ENCODE measurements at places on chromosomes 4 and X.

- DNase-seq: no peak
These were observed 1511.1 kb downstream of the TECRL start for GRCh38 chr4:62898115-62898514.

DNA sequence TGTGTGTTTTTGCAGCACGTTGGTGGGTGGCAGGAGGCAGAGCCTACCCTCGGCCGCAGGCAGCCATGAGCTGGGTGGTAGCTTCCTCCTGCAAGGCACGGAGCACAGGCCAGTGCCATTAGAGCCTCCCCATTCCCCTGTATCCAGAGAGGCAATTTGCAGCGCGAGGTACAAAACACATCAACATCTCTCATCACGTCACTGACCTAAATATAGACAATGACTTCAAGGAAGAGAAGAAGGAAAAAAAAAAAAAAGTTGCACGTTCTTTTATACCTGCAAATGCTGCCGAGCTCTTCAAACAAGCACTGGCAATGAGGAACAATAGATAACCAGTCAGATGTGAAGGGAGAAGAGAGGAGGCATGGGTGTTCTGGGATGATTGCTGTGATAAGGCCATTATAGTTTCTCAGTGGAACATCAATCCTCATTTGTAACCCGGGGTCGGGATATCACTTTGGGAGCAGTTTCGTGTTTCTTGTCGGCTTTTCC is 159.9 kb downstream of the MGST2 start:
- no peak for DNase-seq

- DNase-seq: no peak
These were observed 34.3 kb upstream of the HTRA3 start for GRCh38 chr4:8235224-8235623.

GRCh38 chrX:124015721-124016120 is 54.2 kb downstream of the STAG2 start:
- no peak for DNase-seq

DNA sequence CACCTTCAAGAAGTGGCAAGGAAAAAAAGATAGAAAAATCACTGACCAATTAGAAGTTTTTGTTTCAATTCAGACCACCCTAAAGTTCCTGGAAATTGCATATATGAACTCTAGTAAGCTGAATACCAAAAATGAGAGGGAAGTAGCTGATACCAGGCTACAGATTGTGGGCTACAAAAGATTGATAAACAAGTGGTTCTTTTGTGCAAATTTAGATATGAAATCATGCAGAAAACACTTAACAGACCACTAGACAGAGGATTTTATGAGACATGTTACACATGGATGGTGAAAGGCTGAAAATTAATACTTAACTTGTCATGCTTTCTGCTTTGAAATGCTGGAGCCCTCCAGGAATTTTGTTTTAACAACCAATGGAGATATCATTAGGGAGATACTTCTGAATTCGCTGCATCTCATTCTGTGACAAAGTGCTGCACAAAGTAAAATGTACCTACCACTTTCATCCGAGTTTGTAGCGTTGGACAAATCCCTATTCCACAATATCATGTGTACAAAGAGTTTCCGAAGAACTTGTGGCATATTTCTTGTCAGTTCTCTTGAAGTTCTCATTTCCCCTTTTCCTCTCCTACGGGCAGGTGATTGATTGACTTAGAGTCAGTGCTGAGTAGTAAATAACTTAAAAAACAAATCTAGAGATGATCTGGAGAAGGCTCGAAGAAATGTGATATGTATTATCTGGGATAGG is 235.0 kb downstream of the PALLD start:
- DNase-seq: no peak

DNA sequence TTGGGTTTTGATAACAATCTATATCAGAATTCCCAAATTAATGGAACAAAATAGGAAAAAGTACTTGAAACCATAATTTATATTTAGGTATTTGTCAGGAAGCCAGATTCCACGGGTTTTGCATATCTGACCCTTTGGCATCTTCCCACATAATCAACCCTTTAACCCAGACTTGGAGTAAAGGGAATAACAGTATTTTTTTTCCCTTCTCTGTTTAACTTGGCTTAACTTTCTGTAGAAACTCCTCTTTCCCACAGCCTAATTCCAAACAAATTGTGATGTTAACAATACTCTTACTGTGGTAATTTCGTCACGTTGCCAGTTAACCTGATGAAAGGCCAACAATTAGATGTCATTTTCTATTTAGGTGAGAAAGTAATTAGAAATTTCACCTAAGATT is 49.4 kb upstream of the GUCY1A1 start:
- DNase-seq: peak; percentile 40

- DNase-seq: no peak
These were observed 686.6 kb upstream of the PABPC4L start for GRCh38 chr4:134888156-134888555.

DNA sequence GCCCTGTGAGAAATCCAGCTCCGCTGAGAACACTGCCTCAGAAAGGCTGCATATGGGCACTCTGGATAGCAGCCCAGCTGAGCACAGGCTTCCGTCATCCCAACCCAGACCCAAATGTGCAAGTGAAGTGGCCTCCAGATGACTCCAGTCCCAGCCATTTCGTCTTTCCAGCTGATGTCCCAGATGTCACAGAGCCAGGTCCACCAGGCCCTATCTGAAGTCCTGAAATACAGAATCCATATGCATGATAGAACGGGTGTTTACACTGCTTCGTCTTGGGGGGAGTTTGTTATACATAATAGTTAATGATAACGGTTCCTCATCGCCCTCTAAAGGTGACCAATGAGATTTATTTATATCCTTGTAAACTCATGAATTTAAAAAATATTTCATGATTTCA is 72.6 kb upstream of the TRIM2 start:
- DNase-seq: no peak

GRCh38 chr4:128527351-128527750 is 239.7 kb upstream of the PGRMC2 start:
- DNase-seq: no peak

- DNase-seq: peak; percentile 94
These were observed 20.5 kb upstream of the DDX3X start for GRCh38 chrX:41313419-41313818.

GRCh38 chr4:88219099-88219498 is 60.7 kb upstream of the ABCG2 start:
- DNase-seq: peak; percentile 56

GRCh38 chr4:6546681-6547447 is 28.1 kb upstream of the MAN2B2 start:
- DNase-seq: peak; percentile 72

GRCh38 chr4:16411501-16412085 is 185.3 kb upstream of the TAPT1 start:
- no peak for DNase-seq

DNA sequence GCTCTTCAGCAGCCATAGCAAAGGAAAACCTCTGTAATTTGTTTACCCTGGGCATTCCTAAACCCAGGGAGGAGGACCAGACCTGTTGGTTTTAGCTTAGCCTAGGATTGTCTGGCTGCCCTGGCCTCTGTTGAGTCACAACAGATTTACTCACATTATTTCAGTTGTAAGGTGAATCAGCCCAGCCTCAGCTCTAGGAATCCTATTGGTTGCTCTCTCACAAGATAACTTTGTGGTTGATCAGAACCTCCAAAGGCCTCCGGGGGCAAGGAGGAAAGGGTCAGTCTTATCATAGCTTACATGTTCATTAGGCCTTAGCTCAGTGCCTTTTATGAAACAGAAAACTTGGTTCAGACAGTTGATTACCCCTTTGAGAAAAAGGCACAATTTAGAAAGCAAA is 41.0 kb downstream of the PDK3 start:
- DNase-seq: peak; percentile 44

DNA sequence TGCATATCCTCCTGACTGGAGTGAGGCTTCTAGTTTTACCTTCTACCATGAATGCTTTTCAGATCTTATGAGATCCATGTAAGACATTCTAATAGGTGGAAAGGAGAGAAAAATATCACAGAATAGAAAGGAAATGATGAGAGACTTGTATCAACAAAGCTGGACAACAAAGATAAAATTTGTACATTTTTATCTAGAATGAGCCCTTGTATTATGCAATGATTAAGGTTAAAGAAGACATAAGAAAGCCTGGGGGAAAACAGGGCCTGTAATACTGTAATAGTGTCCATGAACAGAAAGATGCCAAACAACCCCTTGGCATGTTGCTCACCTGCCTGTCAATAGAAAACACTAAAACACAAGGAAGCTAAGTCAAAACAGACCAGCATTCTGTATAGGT is 44.2 kb upstream of the SCRG1 start:
- no peak for DNase-seq

DNA sequence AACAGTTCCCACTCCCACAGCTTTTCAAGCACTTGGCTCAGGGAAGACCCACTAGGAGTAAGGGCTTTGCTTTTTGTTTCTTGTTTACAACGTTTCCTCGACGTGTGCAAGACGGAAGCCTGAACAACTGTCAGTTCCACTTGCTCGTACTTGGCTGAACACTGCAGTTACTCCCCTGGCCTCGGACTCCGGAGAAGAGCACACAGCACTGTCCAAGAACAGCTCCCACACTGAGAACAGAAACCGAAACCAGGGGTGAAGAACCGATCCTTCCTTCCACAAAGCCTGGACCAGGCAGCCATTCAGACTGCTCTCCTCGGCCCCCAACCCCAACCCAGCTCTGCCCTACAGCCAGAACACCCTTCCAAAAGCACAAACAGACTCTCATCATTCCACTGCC is 25.5 kb downstream of the IRF2 start:
- peak; percentile 70 for DNase-seq

DNA sequence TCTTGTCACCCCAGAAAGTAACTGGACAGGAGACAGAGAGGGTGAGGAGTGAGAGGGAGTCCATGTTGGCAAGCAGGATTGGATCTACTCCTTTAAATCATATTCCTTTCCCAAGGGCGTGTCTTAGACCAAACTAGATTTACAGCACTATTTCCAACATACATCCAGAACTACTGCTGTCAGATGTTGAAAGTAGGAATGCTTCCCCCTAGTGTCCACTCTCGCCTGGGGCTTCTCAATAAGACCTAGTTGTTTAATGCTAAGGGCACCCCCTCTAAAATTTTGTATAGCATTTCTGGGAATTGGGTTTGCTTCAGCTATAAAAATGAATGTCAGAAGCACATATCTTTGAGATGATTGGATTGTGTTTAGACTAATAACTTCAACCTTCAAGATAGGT is 13.3 kb downstream of the OFD1 start:
- peak; percentile 76 for DNase-seq

DNA sequence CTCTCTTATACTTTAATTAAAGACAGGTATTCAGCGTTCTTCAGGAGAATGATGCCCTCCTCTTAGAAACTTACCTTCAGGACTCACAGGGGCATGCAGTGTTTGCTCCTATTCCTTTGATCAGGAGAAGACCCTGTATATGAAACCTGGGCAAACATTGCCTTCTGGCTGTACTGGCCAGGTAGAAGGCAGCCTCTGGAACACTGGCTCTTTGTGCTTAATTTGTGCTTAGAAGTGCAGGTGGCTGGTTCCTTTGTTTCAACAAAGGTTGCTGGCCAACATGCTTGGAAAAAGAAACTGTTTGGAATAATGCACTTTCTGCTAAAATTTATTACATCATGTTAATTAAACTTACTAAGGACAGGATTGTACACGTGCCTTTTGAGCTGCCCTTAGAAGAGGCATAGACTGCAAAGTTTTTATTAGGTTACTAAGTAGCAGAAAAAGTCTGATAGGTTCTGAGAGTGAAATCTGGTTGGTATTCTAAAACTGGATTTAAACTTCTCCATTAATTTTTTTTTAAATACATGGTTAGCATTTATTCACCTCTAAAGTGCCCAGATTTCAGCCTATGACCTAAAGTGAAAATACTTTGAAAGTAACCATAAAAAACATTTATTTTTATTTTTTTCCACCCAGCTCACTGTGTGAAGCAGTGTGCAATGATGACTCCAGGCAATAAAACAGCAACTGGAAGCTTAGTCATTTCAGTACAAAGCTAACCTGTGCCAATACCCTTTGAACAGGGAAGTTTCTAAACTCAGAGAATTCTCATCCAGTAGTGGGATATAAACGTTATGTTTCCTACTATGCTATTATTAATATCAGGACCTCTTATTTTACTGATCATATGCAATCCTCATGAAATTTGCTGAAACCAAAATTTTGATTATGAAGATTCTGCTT is 11.3 kb downstream of the RASSF6 start:
- DNase-seq: peak; percentile 49

DNA sequence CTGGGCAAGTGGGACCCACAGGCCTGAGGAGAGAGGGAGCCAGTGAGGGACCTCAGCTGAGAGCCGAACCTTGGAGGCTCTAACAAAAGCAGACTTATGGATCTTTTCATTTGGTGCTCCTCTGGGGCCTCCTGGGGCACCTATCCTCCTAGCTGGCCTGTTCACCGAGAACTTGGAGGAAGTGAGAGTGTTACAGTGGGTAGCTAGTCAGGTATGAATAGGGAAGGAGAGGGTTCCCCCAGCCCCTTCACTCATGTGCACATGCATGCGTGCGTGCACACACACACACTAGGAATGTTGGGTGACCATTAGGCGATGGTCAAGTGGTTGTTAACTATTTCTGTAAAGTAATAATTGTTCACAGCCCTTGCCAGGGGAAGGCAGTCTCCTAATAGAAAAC is 18.6 kb upstream of the TMEM185A start:
- DNase-seq: no peak

GRCh38 chrX:39953879-39954278 is 143.9 kb downstream of the BCOR start:
- DNase-seq: peak; percentile 81

- DNase-seq: no peak
These were observed 40.3 kb downstream of the LRBA start for GRCh38 chr4:150974750-150975149.

DNA sequence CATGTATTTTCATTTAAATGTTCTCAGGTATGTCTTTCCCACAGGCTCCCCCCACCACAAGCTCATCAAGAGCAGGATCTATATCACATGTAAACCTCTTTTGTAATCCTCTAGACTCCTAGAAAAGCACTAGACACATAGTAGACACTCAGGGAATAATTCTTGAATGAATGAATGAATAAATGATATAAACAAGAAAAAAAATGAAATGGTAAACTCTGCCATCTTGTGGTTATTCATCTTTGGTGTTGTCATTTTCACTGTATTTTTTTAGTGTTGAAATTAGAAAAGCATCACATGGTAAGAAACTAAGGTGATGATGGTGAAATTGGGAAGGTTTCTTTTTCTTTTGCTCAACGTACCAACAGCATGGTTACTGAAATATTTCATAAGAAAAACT is 34.2 kb upstream of the C1GALT1C1 start:
- peak; percentile 13 for DNase-seq

GRCh38 chr4:5444918-5445517 is 263.3 kb downstream of the EVC2 start:
- no peak for DNase-seq

- no peak for DNase-seq
These were observed 33.0 kb downstream of the NLRP2B start for GRCh38 chrX:57647020-57647419.

DNA sequence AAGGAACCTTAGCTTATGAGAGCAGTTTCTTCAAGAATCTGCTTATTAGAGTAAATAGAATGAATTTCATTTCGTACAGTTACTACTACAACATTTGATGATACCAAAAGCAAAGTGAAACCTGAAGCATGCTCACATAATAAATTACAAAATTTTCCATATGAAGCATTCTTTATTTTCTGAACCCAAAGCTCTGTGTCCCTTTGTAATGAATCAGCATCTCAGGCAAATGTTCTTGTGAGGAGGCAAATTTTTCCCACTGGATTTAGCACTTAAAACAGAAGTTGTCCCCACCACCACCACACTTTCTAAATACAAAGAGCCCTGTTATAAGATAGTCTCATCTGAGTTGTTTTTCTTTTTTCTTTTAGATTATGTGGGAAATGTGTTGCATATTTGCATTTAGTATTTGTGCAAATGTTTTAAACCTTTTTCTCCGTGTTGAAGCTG is 70.7 kb upstream of the NFKB1 start:
- peak; percentile 16 for DNase-seq

GRCh38 chr4:26375551-26375950 is 54.7 kb downstream of the RBPJ start:
- no peak for DNase-seq

GRCh38 chr4:128716338-128716737 is 93.2 kb upstream of the JADE1 start:
- peak; percentile 50 for DNase-seq

All from IMR-90 (cell line).